ENCODE measurements at places on chromosomes 11 and 22. TPM values are rescaled to one million over a fixed set of nuclear protein-coding genes. Genes with fewer than 3 reads are reported as not detected.

Gene SCARF2
- 2.8 TPM for total RNA-seq

Gene CHST1
- not detected for total RNA-seq

Gene PHOX2A
- not detected for total RNA-seq

Gene NTM
- total RNA-seq: not detected

Gene TMEM225
- not detected for total RNA-seq

Gene TSPAN18
- 18.4 TPM for total RNA-seq

Gene GPHA2
- not detected for total RNA-seq
